NB4 (cell line): ENCODE measurements at places on chromosomes 5 and 9.

DNA sequence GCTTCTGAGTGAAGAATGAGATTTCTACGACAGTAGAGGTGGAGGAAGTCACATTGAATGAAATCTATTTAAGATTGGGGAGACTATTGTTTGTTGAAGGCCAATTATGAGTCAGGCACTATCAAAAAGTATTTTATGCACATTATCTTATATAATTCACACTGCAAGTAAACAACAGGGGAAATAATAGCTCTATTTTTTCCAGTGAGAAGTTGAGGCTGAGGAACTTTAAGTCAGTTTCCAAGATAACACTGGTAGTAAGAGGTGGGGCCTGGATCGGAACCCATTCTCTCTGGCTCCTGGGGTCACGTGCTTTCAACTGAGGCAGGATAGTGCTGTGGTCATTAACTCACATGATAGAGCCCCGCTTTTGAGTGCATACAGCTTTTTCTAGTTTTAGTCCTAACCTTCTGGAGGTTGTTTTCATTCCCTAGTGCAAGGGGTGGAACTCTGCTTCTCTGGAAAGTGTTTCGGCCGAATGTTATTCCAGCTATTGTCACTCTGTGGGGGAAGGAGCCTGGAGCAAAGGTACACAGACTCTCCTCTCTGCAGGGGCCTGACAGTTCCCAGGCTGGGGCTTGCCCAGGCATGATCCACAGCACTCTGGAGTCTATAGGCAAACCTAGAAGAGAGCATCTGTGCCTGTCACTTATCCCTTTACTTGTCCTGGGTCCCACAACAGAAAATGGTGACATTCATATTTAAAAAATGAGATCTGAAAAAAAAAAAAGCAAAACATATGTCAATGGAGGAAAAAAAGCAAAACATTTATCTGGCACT is 352.4 kb upstream of the ACTBL2 start:
- no peak for DNase-seq

GRCh38 chr9:114525513-114525912 is 20.2 kb upstream of the WHRN start:
- no peak for DNase-seq

DNA sequence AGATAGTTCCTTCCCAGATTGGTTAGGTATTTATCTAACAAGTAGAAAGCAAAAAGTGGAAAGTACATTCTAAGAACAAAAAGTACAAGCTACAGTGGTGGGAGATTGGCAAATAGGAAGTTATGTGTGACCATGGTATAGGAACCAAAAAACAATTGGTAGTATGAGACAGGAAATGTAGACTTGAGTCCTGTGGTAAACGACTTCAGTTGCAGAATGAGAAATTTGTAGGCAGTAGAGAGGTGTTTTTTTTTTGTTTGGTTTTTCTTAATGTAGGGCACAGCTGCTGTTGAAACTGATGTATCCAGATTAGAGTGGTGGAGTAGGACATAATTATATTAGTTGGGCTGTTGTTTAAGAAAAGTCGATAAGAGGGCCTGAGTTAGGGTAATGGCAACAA is 72.0 kb downstream of the CCNH start:
- DNase-seq = peak; percentile 72

DNA sequence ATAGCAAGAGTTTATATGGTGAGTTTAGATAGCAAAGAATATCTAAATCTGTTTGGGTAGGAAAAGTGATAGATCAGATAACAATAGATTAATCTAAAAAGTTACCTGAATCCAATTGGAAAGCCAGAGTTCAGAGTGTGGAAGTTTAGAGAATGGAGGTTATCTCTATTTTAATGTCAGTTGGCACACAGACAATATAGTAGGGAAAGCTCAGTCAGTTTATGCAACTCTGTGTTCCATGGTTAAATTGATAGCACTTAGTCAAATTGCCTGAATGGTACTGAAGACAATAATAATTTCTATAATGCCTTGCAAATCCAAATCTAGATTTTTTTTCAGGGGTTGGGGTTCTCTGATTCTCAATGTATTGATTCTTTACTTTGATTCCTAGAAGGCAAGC is 77.0 kb downstream of the ARHGEF28 start:
- DNase-seq = no peak

- no peak for DNase-seq
Observed at GRCh38 chr5:157506066-157506590, 46.1 kb downstream of the NIPAL4 start.

GRCh38 chr9:122846371-122846940 is 18.1 kb upstream of the PDCL start:
- DNase-seq = no peak

- no peak for DNase-seq
Observed at GRCh38 chr5:124652892-124653441, 93.5 kb downstream of the ZNF608 start.

DNA sequence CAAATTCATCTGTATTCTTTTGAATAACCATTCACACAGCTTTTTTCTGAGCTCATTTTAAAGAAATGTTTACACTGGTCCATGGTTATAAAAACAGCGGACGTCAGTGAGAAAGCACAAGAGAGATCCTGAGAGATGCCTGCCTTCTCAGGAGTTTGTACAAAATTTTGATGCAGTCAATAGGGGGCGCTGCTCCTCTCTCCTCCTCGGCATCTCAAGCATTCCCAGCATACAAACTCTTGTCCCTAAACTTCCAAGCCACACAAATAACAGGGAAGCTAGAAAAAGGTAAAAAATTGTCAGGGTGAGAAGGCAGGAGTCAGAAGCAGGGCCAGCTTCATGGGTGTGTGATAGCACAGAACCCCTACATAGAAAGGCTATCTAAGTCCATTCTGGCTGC is 11.2 kb upstream of the CCDC152 start:
- DNase-seq = peak; percentile 16

DNA sequence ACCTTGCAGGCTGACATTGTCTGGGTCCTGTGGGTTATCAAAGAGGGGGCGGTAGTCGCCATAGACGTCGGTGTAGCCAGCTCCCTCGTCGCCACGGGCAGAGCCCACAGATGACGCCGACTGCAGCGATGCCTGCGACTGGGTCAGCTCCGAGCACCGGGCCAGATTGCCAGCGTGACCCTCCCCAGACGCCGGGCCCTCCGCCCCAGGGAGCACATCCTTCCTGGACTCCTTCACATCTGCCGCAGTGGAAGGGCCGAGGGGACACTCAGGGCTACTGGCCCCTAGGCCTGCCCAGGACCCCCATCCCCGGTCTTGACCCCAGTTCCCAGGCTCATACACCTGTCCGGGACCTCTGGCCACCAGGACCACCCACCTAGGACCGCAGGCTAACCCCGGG is 13.9 kb downstream of the ABCA2 start:
- DNase-seq = no peak

- no peak for DNase-seq
Observed at GRCh38 chr5:133942614-133943474, 25.6 kb downstream of the C5orf15 start.

GRCh38 chr9:76433836-76434235 is 25.1 kb upstream of the GCNT1 start:
- no peak for DNase-seq

DNA sequence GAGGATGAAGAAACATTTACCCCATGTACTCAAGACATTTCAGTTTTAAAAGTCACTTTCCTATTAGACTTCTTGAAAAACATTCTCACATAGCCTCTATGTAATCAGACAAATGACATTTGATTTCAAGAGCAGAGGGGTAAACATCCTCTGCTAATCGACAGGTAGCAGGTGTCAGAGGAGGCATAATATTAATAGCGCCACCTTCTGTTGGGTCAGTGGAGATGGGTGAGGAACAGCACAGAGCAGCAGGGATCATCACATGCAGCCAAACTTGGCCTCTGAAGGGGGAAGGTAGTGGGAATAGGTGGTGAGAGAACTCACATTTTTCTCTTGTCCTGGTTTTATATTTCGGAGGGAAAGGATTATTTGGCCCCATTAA is 3.3 kb upstream of the LSM11 start:
- DNase-seq = peak; percentile 30

DNA sequence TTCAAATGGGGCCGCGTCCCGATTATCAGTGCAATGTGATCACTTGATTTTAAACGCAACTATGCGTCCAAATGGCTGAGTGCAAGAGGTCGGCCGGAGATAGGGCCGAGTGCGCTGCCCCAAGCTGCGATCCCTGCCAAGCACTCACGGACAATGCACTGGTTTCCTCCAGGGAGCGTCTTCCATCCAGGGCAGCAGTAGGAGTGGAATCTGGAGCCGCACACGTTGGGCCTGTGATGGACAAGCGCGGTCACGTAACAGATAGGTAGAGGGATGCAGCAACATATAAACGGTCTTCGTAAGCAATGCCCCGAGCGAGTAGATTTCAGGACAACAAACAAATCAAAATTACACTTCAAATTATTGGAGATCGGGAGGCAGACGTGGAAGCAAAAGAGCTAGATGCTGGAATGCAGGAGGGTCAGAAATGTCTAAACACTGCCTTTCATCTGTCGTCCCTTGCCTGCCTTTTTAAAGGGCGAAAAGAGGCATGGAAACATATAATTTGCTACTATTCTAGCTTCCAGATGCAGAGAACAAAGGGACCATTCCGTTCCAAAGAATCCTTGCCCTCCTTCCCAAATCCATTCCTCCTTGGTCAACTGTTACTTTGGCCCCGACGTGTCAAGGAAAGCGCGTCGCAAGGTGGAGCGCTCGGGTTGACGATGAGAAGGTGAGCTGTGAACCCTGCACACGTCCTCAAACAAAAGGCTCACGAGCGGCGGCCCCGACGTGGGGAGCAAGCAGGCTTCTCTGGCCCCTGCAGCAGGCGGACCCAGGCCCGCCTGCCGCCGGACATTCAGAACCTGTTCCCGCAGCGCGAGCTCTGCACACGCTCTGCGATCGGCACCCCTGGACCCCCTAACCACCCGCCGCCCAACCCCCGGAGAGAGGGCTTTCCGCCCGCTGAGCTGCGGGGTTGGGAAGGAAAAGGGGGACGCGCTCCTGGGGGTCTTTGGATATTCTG is 1.5 kb downstream of the FBN2 start:
- no peak for DNase-seq

GRCh38 chr5:172939611-172940267 is 19.5 kb upstream of the RPL26L1 start:
- DNase-seq = no peak

DNA sequence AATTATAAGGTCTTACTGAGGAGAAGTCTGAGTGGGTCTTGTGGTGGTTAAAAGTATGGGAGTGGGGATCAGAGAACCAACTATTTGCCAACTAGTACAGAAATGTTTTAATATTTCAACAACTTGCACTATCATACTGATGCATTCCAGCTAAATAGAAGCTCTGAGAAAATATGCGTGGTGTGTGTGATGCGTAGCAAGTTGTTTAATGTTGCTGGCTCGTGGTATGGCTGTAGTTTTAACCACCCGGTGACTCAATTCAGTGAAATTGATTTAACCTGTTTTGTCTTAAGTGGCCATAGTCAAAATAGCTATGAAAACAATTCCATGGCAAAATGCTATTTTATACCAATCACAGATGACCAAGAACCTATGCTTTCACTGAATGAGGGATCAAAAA is 176.5 kb upstream of the SLC24A2 start:
- no peak for DNase-seq

GRCh38 chr5:60399507-60399906 is 300.5 kb downstream of the DEPDC1B start:
- no peak for DNase-seq

GRCh38 chr5:38719916-38720315 is 125.9 kb upstream of the OSMR start:
- no peak for DNase-seq

GRCh38 chr9:84310883-84311282 is 29.7 kb downstream of the SLC28A3 start:
- DNase-seq = no peak

DNA sequence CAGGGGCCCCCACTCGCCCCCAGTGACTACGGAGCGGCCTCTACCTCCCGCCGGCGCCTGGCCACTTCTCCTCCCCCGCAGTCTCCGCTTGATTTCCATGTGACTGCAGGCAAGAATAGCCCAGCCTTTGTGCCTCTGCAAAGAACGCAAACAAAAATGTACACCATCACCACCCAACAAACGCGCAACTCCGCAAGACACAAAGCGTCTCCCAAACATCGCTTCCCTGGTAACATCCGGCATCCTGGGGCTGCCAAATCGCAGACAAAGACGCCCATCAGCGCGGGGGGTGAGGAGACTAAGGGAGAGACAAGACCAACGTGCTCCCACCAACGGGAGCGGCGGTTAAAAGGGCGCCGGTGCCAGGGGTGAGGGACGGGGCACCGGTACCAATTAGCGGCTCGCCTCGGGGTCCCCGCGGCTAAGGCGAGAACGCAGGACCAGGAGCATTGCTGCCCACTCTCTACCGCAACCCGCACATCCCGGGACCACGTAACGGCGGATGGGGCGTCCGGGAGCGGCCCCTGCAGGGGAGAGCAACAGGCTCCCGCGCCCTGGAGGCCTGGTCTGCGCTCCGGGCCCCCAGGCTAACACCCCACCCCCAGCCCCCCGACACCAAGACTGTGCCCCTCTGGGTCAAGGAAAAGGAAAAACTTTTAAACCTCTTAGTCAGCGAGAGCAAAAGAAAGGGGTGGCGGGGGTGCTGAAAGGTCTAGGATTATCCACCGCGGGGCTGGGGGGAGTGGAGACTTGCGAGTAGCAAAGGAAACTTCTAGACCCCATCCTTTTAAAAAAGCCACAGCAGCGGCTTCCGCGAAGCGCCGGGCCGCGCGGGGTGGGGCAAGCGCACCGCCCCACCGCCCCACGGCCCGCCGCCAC is 885 bp downstream of the MPDZ start:
- no peak for DNase-seq

DNA sequence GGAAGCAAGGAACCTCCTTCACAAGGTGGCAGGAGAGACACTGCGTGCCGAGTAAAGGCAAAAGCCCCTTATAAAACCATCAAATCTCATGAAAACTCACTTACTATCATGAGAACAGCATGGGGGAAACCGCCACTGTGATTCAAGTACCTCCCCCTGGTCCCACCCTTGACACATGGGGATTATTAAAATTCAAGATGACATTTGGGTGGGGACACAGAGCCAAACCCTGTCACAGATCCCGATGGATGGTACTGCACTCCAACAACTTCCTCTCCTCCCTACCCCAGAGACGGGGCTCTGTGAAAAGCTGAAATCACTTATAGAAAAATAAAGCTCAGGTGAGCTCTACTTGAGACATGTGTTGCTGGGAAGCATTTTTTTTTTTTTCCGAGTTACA is 10.3 kb upstream of the ADCY2 start:
- no peak for DNase-seq

GRCh38 chr5:77076961-77077828 is 9.9 kb downstream of the ZBED3 start:
- peak; percentile 81 for DNase-seq
